Kidney tubule cell (primary cell): ENCODE measurements at places on chromosomes 16 and 17.

GRCh38 chr16:79064256-79064972, 536.1 kb downstream of the MAF start:
- DNase-seq, result no peak

- DNase-seq, result no peak
Measured at GRCh38 chr16:64997751-64998150, 124.1 kb downstream of the CDH11 start.

GRCh38 chr16:23225634-23226033, 43.1 kb downstream of the SCNN1G start:
- DNase-seq, result no peak

- DNase-seq, result no peak
Measured at GRCh38 chr17:79865351-79866210, 26.3 kb upstream of the CBX4 start.

- peak; percentile 65 for DNase-seq
Measured at GRCh38 chr16:56294579-56294978, 103.3 kb downstream of the GNAO1 start.

GRCh38 chr17:50297407-50297865, 23.2 kb downstream of the TMEM92 start:
- DNase-seq, result peak; percentile 81

DNA sequence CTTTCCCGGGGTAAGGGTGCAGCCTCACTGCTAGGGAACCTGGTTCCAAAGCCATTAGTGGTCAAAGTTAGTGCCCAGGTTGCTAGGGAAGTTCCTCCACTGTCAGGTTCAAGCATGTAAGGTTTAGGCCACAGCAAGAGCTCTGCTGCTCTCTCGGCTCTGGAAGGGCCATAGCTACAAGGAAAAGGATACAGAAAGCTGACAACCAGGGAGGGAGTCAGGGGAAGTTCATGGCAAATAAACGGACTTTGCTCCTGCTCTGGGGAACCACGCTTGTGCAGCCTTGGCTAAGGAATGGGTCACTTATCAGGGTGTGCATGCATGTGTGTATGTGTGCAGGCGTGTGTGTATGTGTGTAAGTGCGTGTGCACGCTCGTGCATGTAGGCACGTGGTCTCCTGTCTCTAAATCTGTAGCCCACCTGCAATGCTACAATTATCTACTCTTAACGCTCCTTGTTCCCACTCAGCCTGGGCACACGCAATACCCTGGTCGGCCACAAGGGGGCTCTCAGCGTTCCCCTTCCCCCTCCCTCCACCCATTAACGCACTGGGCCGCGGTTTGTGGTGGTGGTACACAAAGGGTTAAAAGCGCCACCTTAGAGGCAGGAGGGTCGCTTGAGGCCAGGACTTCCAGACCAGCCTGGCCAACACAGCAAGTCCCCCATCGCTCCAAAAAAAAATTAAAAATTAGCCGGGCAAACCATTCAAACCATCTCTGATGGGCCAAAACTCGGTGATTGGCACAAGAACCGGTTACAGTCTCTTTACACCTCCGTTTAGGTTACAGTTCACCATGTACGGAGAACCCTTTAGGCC, 48.4 kb upstream of the KDM8 start:
- DNase-seq, result peak; percentile 21

GRCh38 chr16:79267146-79267545, 333.4 kb downstream of the MAF start:
- DNase-seq, result no peak

GRCh38 chr17:48745381-48746275, 17.1 kb upstream of the HOXB13 start:
- DNase-seq, result no peak

DNA sequence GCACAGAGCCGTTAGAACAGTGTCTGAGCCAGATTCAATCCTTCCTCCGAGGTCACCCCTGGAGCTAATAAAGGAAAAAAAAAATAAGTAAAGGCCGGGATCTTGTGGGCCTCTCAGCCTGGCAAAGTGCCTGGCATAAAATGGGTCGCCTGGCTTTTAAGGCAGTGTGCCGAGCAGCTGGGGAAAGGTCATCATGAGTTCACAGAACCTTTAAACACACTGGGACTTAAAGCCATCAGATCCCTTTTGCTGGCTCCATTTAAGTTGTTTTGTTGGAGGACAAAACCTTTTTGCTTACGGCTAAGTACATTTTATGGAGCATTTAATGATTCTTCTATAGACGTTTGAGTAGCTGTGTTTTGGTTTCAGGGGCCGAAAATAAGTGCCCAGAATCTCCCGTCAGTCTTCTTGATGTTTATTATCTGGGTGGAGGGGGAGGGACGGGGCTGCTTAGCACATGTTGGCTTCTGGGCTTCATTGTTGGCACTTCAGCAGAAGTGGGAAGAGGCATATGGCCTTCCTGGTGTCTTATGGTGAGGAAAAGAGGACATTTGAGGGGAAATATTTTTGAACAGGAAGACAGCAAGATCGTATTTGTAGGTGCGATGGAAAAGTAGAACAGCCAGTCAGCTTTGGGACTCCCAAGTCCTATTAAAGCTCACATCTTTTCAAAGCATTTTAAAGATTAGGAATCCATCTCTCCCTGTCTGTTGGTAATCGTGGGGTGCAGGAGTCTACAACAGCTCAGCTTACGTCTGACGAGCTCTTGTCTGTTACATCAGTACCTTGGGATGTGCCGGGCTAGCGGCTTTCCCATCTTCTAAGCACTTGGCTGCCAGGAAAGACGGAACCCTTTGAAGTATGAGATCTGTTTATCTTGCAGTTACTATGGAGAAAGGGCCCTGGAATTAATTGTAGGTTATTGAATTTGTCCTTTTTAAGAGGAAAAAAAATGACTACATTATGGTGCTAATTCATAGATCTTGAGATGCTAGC, 31.1 kb downstream of the RBFOX1 start:
- no peak for DNase-seq

- DNase-seq, result no peak
Measured at GRCh38 chr17:1939981-1940809, 84.9 kb downstream of the RTN4RL1 start.

- DNase-seq, result no peak
Measured at GRCh38 chr16:67180166-67180565, 3.6 kb downstream of the MATCAP1 start.

GRCh38 chr16:54879681-54880080, 51.0 kb upstream of the IRX5 start:
- peak; percentile 65 for DNase-seq

GRCh38 chr17:67922503-67922902, 73.8 kb downstream of the C17orf58 start:
- no peak for DNase-seq

DNA sequence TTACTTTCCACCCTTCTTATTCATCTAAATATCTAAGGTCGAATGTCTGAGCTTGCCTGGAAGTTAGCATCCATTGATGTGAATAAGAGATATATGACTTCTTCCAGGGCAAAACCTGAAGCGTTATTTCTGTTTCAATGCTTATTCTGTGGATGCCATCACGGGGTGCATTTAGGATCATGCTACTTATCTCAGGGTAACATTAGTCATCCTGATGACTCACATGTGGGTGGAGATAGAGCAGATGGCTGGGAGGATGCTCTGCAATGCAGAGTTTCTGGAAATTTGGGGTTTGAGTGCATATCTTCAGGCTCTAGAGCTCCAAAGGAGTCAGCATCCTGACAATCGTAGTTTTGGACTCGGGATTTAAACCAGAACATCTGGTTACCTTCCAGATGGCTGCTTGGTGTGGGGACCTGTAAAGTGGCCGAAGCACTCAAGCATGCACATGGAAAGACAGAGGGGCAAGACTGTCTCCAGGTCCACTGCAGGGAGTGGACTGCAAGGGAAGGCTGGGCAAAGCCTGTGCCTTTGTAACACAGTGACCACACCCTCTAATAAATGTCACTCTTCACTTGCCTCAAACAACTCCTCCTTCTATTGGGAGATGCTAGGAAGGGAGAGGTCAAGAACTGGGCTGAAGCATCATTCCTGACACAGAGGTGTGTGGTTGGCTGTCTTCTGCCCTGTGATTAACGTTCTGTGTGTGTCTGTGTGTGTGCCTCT, 175.2 kb upstream of the SALL1 start:
- no peak for DNase-seq
